ENCODE measurements at places on chromosomes 6 and 20.

DNA sequence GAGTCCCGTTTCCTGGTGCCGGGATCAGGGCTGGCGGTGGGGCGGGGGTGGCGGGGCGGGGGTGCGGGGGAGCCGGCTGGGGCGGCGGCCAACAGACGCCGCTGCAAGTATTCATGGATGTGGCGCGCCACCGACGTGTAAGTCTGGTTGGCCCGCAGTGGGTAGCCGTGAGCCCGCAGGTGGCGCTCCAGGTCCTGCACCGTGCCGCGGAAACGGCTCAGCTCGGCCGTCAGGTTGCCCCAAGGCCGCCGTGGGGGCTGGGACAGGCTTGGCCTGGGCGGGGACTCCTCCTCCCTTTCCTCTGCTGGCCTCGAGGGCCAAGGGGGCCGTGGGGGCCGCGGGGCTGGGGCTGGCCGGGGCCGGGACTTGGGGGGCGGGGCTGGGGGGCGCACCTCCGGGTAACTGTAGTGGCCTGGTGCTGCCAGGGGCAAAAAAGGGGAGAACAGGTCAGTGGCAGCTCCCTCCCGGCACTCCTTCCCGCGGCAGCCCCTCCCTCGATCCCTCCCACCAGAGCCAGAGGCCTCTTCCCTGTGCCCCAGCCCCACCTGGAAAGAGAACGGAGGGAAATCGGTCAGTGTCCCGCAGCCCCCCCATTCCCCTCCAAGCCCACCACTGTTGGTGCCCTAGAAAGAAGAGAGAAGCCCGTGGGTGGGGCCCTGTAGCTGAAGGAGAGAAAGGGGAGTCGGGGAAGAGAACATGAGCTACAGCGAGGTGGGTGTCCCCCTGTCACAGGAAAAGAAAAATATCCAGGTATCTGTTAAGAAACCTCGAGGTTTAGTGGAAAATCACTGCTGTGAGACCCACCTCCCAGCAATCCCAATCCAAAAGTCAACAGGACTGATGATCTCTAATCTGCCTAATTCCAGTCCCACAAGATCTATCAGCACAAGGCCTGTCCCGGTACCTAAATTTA, 21.3 kb downstream of the TNXB start:
- DNase-seq = no peak

GRCh38 chr6:31567531-31568370, 4.3 kb upstream of the LTA start:
- DNase-seq = no peak

DNA sequence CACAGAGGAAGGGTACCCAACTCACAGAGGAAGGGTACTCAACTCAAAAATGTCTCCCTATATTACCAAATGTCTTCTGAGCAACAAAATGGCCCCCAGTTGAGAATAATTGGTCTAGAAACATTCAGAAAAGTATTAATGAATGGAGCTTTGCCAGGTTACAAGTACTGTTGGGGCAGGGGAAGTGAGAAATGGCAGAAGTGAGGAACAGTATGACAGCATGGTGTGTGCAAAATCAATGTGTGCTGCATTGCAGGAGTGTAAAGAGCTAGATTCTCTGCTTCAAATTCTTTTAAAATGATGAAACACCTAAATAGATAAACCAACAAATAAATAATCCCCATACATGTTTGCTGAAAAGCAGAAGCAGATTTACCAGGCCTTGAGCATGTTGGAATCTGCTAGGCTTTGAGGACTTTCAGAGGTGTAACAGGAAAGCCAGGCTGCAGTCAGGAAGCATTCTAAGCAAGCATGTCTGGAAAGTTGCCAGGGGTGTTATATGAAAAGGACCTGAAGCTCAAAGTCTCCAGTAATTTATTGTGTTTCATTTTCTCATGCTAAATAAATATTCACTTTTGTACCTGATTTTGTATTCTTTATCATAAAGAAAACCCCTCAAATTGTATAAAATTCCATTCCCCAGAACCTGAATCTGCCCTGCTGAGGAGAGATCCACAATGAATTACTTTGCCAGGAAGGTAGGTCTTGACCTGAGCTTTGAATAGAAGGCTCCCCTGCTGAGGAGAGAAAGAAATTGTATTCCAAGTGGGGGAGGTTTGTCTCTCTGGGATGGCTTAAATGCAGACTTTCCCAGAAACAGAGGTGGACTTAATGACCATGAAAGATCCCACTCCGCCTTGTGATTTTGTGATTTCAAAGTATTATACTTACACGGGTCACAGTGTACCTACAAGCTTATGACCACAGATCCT, 265.0 kb upstream of the MARCKS start:
- no peak for DNase-seq

DNA sequence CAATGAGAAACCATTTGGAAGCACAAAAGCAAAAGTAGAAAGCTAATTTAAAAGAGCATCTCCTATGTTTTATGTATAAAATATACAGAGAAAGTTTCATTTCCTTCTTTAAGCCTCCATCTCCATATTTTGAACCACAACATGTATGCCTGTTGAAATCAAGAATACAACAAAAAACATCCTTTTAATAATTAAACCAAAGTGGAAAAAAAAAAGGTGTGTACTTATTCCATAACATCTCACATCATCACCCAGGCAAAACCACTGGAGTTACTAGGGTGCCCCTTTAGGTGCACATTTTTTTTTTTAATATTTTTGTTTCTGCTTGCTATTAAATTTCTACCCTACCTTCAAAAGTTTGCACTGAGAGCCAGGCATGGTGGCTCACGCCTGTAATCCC, 43.0 kb downstream of the EDN1 start:
- DNase-seq = no peak

- no peak for DNase-seq
Observed at GRCh38 chr20:49286689-49287551, 9.1 kb upstream of the ZNFX1 start.

DNA sequence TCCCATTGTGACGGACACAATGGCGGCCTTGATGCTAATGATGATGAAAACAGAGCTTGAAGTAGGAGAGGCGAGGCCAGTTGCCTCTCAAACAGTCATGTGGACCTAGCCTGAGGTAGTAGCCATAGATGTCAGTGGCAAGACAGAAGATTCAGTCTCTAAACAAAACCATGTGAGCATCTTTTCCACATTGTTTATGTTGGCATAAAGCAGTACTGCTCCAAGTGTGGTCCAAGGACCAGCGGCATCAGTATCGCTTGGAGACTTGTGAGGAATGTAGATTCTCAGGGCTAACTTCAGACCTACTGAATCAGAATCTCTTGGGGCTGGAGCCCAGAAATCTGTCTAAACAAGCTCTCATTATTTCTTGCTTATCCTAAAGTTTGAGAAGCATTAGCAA, 312.8 kb upstream of the JAG1 start:
- no peak for DNase-seq

- DNase-seq = no peak
Observed at GRCh38 chr6:154086510-154086909, 47.5 kb downstream of the OPRM1 start.

GRCh38 chr6:42084889-42085288, 34.6 kb downstream of the TAF8 start:
- DNase-seq = no peak

DNA sequence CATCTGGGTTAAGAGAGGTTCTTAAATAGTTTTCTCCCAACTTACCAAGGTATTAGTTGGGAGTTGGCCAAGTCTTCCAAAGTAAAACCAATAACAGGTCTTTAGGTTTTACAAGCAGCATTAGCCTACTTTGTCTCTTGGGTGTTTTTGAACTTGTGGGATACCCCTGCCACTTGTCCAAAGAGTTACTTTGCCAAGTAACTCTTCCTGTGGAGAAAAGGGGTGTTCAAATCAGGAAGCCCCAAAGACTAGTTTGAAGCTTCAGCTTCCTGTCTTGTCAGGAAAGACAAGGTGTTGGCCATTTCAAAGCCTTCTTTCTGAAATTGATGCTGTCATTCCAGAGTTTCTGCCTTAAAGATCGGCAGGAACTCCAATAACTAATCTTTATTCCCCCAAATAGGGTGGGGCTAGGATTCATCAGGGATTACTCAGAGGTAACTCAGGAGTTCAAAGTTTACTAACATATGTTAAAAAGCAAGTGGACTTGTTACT, 822 bp downstream of the RAB22A start:
- peak; percentile 57 for DNase-seq

DNA sequence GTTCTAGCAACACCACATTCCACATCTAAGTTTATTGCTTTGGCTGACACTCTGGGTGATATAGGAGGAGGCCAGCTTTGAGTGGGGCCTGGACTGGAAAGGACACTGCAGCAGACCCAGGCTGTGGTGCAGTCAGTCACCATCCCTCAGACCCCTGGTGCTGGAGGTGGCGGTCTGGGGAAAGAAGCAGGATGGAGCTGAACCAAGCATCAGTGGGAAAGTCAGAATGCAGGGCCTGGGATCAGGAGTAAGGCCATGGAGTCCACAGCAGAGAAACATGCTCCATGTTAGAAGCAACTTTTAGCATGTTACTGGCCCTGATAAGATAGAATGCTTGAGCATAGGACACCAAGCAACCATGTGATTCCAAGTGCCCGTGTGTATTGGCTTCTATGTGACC, 5.9 kb downstream of the HLA-A start:
- no peak for DNase-seq

DNA sequence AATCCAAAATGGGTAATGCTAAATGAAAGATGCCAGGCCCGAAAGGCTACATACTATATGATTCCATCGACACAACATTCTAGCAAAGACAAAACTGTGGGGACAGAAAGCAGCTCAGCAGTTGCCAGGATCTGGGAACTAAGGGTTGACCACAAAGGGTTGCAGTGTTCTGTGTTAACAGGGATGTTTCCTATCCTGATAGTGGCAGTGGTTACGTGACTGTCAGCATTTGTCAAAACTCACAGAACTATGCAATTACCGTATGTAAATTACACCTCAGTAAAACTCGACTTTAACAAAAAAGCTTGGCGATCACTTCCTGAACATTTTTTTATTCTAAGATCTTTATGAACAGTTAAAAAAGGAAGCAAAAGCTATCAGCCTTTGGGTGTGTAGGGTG, 83.9 kb downstream of the BANF2 start:
- DNase-seq = no peak
